ENCODE measurements at places on chromosomes 7 and 10. TPM values are rescaled to one million over a fixed set of nuclear protein-coding genes. Genes with fewer than 3 reads are reported as not detected.

Gene SEMA4G
- total RNA-seq, result 1.2 TPM

Gene HOXA9
- total RNA-seq, result 104 TPM

Gene TET1
- 0.52 TPM for total RNA-seq

DNA sequence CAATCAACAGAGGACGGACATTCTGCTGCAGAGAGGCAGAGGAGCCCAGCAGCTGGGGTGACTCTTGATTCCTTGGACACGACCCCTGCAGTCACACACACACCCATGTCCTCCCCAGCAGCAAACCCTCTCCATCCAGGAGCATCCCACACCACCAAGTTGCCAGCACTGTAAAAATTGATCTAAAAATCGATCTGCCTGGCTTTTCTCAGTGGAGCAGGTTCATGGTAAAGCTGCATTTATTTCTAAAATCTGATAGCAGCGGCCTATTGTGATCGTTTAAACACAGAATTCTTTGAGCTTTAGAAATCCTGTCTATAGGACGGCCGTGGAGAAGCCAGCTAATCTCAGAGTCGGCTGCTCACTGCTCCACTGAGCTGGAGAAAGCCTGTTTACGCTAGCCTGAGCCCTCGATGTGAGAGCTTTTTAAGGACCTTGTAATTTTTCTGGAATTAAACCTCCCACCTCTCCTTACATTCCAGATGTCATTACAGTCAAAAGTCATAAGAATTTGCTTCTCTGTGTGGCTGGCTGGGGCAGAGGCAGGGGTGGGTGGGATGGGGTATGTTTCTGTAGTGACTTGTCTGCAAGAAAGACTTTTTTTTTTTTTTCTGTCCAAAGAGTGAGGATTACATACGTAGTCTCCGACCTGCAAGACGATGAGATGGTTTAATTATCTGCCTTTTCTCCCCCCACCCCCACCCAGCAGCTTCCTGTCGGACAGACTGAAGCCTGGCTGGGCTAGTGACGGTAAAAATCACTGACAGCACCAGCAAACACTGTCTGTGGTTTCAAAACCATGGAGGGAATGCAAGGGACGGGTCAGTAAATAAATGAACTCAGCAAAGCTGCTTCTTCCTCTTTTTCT is 31.6 kb downstream of the TRIM8 start:
- peak; percentile 67 for DNase-seq

- DNase-seq, result no peak
Observed at GRCh38 chr10:132809232-132810140, 23.5 kb upstream of the NKX6-2 start.

DNA sequence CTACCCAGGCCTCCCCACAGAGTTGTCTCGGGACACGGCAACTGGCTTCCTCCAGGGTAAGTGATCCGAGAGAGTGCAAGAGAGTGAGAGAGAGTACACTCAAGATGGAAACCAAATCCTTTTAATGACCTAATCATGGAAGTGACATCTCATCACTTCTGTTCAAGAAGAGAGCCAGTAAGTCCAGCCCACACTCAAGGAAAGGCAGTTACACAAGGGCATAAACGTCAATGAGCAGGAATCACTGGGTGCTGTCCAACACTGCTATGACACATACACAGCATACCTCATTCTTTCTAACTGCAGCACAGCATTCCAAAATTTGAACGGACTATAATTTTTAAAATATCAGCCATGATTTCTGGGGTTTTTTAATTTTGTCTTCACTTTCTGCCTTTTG is 29.3 kb upstream of the OSBPL3 start:
- DNase-seq, result no peak

DNA sequence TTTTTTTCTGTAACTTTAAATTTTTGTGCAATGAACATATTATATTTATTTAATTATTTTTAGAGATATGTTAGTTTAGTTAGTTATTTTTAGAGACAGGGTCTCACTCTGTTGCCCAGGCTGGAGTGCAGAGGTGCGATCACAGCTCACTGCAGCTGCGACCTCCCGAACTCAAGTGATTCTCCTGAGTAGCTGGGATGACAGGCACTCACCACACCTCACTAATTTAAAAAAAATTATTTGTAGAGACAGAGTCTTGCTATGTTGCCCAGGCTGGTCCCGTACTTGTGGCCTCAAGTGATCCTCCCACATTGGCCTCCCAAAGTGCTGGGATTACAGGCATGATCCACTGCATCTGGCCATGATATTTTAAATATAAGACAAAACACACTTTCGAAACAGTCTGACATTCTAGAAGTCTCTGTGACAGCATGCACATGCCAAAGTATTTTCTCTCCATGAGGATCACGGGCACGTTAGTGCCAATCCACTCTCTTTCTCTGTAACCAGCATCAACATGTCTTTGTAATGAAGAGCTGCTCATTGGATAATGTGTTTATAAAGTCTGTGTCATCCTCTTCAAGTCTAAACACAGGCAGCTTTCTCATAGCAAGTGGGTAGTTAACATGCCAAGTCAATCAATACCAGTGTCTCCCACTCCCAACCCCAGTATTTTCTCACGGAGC is 137.4 kb downstream of the GLI3 start:
- no peak for DNase-seq

DNA sequence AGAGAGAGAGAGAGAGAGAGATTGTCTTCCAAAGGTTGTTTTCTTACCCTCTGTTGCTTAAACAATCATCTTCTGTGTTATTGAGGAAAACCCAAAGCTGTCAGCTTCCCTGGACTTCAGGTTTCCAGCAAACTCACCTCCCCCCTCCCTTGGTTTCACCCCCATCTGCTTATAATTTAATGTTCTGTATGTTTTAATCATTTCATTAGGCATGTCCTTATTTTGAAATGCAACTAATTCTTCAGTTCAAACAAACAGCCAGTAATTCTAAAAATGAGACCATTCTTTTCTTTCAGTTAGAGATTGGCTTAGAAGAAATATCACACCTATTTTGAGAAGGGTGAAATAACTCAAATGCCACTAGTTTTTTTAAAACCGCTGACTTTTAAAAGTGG is 102.9 kb downstream of the FAM204A start:
- DNase-seq, result no peak

DNA sequence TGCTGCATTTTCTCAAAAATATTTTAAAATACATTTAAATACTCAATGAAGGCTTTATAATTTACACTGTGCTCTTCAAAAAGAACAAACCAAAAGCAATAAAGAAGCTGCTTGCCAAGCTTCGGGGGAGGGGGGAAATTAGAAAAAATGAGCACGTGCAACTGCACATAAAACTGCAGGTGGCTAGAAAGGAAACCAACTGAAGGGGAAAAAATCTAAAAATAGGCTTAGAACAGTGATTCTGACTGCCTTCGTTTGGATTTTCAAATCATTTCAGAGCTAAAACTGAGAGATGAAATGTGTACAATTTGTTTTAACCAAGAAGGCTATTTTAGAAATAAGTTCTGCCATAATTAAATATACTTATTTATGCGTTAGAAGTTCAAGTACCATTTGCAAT is 61.4 kb downstream of the ABI1 start:
- DNase-seq, result no peak

DNA sequence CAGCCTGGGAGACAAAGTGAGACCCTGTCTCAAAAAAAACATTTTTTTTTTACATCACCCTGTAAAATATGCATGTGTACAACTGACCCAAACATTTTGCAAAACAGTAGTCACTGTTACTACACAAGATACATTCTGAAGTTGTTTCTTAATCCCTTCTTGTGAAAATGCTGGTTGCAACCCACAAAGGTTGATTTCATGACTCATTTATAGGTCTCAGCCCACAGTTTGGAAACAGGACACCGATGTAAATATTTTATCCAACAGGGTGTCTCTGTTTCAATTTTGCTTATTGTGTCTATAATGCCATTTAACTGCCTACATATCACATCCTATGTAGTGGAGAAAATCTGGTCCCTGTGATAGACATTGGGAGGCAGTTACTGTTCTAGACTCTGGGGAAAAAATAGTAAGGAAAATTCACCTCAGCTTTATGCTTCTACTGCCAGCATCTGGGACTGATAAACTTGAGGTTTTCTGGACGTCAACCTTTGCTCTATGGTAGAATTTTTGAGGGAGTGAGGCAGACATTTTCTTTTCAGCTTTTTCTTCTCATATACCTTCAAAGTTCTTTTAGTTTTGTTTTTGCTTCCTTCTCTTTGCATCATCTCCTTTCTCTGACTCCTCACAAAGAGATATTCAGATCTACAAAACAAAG is 1.6 kb upstream of the RAB19 start:
- DNase-seq, result no peak

DNA sequence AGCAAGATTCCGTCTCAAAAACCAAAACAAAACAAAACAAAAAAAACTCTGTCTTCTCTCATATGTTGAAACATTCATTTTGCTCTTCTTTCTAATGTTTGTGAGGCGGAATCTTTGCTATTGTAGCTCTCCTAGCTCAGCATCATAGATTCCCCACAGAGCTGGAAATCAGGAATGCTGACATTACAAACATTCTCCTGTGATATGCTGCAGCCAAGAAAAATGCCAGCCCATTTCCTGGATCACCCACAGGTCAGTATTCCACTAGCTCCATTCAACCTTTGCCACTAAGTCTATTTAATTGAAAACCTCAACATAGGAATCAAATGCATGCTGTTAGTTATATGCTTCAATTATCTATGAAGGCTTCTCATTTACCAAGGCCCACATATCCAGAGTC is 186.3 kb downstream of the IPMK start:
- no peak for DNase-seq

DNA sequence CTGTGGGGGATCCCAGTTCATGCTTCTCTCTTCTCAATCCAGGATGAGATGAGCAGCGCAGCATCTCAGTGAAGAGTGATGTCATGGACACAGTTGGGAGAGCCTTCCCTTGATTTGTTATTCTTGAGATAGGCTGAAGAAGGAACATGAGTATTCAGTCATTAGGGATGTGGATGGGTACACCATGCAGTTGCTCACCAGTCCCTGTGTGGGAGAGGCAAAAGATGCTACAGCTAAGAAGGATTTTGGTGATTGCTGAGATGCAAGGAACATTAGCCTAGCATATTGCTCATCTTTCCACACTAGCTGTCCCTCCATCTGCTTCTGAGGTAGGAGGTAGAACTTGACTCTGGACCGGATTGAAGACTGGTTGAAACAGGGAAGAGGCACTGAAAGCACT is 179.6 kb downstream of the GALNT17 start:
- no peak for DNase-seq
